ENCODE measurements at places on chromosomes 3 and 15.

DNA sequence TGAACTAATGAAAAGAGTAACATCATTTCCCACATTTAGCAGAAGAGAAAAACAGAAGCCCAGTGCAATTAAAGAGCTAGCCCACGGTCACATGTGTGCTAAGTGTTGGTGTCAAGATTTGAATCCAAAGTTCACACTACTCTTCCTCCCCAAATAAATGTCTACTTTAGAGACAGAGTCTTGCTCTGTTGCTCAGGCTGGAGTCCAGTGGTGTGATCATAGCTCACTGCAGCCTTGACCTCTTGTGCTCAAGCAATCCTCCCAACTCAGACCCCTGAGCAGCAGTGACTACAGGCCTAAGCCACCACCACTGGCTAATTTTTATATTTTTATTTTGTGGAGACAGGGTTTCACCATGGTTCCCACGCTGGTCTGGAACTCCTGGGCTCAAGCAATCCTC lies 4.8 kb downstream of the OSBPL10 start:
- DNase-seq = no peak

GRCh38 chr3:143389388-143389787 lies 269.8 kb downstream of the CHST2 start:
- no peak for DNase-seq

- DNase-seq = no peak
Observed at GRCh38 chr3:119604878-119605277, 7.2 kb downstream of the PLA1A start.

- no peak for DNase-seq
Observed at GRCh38 chr3:123758081-123758564, 126.0 kb downstream of the MYLK start.

- DNase-seq = no peak
Observed at GRCh38 chr3:50493086-50493485, 10.3 kb downstream of the CACNA2D2 start.

DNA sequence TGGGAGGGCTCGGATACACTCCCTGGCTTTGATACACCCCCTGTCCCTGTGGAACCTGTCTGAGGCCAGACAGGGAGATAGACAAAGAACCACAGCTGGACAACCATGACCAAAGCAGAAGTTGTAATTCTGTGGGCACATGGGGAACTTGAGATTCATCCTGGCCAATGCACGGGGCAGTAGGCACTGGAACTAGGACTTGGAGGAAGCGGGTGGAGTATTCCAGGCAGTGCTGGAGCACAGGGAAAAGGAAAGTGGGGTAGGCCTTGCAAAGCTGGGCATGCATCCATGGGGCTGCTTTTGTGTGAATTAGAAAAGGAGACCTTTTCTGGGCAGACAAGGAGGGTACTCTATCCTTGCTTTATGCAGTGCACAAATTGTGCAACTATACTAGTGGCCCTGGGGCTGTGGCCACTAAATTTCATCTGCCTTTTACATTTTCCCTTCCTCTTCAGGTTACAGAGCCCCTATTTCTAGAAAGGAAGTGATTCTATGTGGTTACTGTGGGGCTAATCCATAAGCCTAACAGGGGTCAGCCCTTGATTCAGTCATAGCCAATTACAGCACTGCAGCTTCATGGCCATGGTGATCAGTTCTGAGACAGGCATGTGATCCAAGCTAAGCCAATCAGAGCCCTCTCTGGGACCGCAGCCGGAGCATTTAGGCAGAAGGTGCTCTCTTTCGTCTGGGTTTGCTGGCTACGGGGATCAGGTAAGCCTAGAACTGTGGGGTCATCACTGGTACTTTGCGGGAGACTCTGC lies 21.0 kb downstream of the CRABP1 start:
- no peak for DNase-seq

DNA sequence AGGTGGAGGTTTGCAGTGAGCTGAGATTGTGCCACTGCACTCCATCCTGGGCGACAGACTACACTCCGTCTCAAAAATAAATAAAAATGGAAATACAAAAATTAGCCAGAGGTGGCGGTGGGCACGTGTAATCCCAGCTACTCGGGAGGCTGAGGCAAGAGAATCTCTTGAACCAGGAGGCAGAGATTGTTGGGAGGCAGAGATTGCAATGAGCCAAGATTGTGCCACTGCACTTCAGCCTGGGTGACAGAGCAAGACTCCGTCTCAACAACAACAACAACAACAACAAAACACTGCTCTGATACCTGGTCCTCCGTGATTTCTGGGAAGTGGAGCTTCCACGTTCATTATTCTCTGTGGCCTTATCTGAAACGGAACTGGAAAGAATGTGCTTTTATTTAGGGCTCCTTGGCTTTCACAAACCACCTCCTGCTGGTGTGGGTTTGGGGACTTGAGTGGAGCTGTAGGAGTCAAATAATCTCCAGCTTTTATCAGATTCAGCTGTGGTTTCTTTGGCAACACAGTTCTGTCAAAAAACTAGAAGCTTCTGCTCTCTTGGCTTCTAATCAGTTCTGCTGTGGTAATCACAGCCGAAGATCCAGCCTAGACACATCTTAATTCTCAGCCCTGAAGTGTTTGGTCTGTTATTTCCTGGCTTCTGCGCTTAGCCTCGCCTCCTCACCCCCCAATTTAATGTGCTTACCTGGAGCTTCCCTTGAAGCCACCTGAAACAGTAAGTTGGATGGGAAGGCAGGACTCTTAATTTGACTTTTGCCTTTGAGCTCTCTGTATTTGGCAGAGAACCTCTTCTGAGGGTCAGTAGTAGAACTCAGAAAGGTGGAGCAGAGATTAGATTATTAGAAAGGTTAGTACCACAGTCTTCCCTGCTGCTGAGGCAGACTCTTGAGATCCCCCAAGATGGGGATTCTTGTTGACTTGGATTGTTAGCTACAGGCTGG lies 21.4 kb downstream of the IRAK2 start:
- no peak for DNase-seq

GRCh38 chr3:80018375-80018774 lies 250.6 kb upstream of the ROBO1 start:
- no peak for DNase-seq

GRCh38 chr3:38207254-38208003 lies 42.1 kb downstream of the OXSR1 start:
- no peak for DNase-seq

DNA sequence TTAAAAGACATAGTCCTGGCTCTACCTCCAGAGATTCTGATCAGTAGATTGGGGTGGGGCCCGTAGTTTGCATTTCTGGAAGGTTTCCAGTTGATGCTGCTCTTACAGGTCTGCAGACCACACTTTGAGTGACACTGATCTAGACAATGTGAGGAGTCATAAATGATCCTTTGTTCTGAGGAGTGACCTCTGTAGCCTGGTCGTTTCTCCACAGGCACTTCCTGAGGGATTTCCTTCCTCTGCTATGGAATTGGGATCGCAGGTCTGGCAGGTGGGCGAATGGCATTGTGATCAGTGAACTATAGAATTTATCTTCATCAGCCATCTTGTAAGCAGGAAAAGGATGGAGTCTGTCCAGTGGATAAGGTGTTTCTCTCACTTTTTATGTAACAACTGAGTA lies 5.5 kb downstream of the GFM1 start:
- no peak for DNase-seq

- DNase-seq = no peak
Observed at GRCh38 chr3:184636741-184637316, 75.0 kb downstream of the MAGEF1 start.
